ENCODE measurements at places on chromosomes 13 and 19. TPM values are rescaled to one million over a fixed set of nuclear protein-coding genes. Genes with fewer than 3 reads are reported as not detected.

GARIN5A gene
- 1.00 TPM for total RNA-seq

RAB3A gene
- 6.9 TPM for total RNA-seq

CEACAM8 gene
- total RNA-seq: not detected

ZNF99 gene
- not detected for total RNA-seq

CACNG8 gene
- not detected for total RNA-seq

VMAC gene
- 7.9 TPM for total RNA-seq

Data from OCI-LY7 (cell line).